ENCODE measurements at places on chromosomes 7 and 10.

DNA sequence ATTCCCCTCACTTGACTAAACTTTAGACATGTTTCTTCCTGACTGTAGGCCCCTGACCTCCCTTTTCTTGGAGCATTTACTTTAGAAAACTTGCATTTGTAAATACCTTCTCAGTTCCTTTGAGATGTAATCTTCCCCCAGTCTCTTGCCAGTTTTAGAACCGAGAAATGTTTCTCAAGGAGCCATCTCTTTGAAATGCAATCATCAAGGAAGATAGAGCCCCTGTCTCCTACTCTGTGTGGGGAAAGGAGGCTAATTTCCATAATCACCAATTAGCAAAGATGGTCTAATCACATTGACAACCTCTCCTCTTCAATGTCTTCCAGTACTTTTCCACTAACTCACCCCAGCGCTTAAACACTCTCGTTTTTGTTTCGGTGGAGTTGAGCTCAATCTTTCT lies 70.0 kb upstream of the SMIM30 start:
- DNase-seq, result no peak

- DNase-seq, result no peak
These were observed 3.3 kb upstream of the TCERG1L start for GRCh38 chr10:131314799-131315198.

GRCh38 chr10:124632566-124632965 lies 111.6 kb downstream of the FAM53B start:
- DNase-seq, result no peak

- DNase-seq, result no peak
These were observed 63.4 kb upstream of the ANK3 start for GRCh38 chr10:60453036-60453435.

DNA sequence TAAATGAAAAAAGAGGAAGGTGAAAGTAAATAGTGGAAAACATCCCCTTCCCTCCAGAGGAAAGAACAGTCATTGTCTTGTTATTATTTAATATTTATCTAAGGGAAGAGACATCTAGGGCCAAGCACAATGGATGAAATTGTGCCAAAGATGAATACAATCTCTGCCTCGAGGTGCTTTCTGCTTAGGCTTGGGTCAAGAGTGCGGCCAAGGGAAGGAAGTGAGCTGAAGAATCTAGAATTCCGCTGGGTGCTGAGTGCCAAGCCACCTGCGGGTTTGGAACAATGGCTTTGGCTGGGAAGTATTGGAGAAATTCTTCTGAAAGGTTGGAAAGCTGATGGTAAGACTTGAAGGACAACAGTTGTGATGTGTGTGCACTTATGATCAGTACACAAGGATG lies 531.3 kb upstream of the FZD8 start:
- DNase-seq, result no peak

DNA sequence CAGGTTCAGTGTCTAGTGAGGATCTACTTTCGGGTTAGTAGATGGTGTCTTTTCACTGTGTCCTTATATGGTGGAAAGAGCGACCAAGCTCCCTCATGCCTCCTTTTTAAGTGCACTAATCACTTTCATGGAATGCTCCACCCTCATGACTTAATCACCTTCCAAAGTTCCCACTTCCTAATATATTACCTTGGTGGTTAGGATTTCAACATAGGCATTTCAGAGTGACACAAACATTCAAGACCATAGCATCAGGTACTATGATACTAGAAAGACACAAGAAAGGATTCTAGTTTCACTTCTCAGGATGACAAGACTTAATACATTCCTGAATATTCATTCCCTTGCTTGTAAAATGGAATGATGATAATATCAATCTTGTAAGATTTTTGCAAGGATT lies 119.1 kb upstream of the FAM3C start:
- DNase-seq, result no peak

GRCh38 chr7:152132812-152133211 lies 107.3 kb downstream of the GALNT11 start:
- no peak for DNase-seq
